Suppressor macrophage treated with lipopolysaccharide for 4 hours (primary cell): ENCODE measurements at places on chromosomes 7 and 10.
A peak's percentile ranks its signal among the peaks of the same experiment; 100 is the strongest.

- DNase-seq, result peak; percentile 19
Observed at GRCh38 chr10:128130051-128130450, 3.8 kb upstream of the MKI67 start.

- DNase-seq, result no peak
Observed at GRCh38 chr7:47271749-47272148, 310.2 kb downstream of the TNS3 start.

DNA sequence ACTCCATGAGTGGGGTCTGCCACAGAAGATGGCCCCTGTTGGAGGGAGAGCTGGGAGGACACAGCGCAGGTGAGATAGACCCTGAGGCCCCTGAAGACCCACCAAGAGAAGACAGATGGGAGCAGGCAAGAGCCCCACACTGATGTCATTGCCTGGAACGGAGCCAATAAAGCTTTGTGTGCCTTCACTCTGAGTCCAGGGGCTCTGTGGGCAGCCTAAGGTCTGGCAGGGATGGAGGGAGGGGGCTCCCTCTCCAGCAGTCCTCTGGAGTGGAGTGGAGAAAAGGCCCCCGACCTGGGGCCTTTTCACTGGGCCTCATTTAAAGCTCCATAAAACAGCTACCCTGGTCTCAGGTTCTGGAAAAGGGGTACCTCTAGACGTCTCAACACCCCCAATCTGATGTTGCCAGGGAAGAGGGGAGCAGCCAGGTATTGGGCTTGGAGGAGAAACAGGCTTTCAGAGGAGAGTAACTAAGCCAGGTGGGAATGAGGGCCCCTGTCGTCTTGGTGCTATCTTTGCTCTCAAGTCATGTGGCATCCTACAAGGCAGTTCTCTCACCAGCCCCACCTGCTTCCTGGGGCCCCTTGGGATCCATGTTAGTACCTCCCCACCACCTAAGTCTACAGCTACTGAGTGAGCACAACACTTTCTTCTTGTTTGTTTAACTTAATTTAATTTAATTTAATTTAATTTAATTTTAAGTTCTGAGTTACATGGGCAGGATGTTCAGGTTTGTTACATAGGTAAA is 1.4 kb downstream of the C10orf62 start:
- DNase-seq, result no peak

- DNase-seq, result no peak
Observed at GRCh38 chr7:130396109-130396508, 15.8 kb downstream of the CPA1 start.

GRCh38 chr7:133980804-133981203 is 146.3 kb upstream of the LRGUK start:
- no peak for DNase-seq

GRCh38 chr7:45525057-45525456 is 49.1 kb upstream of the ADCY1 start:
- no peak for DNase-seq

DNA sequence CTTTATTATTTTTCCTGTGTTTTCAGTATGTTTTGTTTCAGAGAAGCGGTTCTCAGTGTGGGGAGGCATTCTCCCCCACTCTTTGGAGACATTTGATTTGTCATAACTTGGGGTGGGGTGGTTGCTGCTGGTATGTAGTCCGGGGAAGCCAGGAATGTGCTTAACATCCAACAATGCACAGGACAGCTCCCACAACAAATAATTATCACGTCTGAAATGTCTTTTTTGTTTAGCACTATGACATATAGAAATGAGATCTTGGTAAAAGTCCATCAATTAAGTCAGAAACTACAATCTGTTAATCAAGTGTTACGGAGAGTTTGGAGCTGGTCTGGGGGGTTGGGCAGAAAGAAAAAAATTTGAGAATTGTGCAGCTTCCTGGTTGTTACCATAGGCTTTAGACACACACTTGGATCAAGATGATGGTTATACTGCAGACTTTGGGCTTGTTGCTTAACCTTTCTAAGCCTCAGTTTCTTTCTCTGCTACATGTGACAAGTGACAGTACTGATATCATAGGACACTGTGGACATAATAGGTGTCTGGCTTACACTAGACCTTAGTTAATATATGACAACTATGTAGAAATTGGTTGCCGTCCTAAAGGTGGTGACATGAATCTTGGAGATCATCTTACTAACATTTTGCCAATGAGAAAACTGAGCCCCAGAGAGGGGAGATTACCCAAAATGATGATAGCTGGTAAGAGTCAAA is 113.7 kb downstream of the LRMDA start:
- no peak for DNase-seq

DNA sequence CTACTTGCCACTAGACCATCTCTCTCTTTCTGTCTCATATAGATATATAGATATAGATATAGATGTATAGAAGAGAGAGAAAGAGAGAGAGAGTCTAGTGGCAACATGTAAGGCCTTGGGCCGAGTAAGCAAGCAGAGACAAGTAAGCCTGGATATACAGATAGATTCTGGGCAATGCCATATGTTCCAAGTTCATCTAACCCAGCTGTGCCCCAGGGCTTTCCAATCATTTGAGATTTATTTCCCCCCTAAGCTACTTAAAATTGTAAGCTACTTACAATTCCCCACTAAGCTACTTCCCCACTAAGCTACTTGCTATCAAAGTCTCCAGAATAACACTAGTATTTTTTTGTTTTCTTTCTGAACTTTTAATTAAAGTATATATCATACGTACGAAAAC is 1094.1 kb downstream of the DNAJB9 start:
- DNase-seq, result no peak

- DNase-seq, result no peak
Observed at GRCh38 chr7:7276161-7276560, 93.8 kb downstream of the C1GALT1 start.

DNA sequence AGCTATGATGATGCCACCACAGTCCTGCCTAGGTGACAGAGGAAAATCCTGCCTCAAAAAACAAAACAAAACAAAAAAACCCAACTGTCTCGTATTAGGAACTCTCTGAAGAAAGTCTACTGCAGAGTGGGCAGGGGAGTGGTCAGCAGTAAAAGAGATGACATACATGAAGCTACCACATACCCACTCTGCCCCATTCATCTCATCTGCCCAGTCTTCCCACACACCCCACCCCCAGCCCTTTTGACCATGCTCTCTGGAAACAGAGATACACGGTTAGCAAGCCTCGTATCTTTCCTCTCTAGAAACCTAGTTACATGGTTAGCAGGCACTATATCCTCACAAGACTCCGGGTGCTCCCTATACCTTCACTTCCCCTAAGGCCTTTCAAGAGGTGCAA is 8.3 kb downstream of the SLC37A3 start:
- DNase-seq, result no peak

DNA sequence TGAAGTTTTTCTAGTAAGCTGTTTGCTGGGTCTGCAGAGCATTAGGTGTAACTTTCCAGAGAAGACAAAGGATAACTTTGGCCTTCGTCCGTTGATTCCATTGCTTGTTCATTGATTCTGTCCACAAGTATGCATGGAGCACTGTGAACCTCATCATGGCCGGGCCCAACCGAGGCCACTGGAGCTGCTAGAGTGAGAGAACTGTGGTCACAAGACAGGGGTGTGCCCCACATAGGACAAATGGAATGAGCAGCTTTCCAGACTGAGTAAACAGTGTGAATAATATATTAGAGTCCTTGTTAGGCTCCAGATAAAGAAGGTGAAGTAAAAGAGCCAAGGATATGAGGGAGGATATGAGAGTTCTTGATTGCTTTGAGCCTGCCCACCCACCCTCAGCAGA is 24.9 kb downstream of the MBL2 start:
- DNase-seq, result no peak

DNA sequence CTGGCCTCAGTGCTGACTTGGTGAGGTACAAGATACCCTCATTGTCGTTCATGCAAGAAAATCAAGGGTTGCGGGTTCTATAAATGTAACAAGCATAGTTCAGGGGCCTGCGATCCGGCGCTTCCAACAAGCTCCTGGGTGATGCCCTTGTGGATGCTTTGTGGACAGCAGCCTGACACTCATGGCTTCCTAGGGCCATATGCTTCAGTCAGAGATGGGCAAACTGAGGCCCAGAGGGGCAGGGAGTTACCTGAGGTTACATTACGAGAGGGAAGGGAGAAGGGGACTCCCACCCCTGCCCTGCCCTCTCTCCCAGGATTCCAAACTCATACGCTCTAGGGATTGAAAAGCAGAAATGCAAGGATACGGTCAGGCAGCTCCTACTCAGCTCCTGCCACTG is 296.3 kb upstream of the ZMIZ1 start:
- no peak for DNase-seq

DNA sequence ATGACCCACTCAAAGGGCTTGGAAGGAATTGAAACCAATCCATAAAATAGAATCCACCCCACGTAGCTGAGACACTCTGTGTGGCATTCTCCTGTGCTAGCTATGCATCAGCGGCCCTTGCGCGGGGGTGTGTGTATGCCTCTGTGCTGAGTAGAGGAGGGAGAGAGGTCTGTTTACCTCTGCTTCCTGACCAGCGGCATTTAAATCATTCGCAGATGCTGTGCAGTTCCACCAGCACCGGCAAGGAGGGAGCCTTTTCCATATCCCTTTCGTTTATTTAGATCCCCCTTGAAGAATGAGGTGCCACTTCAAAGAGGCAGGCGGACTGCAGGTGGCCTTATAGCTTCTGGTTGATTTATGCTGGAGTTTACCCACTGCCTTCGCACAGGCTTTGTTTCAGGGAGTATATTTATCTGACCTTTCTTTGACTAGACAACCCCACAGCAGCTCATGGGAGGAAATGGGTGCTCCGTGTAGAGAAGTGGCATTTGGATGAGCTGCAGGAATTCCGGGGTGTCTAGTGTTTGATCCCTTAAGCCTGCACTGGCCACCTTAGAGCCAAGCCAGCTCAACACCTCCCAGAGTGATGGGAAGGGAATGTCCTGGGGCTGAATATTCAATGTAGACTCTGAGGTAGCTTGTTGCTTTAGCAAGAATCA is 11.4 kb downstream of the C10orf53 start:
- DNase-seq, result no peak

- no peak for DNase-seq
Observed at GRCh38 chr7:142670511-142670910, 78.8 kb upstream of the PRSS1 start.

DNA sequence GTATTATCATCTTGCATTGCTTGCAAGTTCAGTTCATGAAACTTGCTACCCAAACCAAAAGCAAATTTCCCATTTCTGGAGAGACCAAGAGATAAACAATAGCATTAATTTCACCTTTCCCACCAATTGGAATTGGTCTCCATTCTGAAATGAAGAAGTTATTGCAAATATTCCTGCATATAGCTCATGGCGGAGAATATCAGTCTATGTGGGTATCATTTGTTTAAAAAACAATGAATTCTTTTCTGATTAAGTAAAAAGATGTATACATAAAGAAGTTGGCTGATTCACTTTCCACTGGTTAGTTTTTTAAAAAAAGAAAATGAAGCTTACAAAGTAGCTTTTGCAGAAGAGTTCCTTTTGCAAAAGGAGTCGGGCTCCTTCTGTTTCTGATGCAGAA is 19.5 kb upstream of the ANK3 start:
- DNase-seq, result no peak

DNA sequence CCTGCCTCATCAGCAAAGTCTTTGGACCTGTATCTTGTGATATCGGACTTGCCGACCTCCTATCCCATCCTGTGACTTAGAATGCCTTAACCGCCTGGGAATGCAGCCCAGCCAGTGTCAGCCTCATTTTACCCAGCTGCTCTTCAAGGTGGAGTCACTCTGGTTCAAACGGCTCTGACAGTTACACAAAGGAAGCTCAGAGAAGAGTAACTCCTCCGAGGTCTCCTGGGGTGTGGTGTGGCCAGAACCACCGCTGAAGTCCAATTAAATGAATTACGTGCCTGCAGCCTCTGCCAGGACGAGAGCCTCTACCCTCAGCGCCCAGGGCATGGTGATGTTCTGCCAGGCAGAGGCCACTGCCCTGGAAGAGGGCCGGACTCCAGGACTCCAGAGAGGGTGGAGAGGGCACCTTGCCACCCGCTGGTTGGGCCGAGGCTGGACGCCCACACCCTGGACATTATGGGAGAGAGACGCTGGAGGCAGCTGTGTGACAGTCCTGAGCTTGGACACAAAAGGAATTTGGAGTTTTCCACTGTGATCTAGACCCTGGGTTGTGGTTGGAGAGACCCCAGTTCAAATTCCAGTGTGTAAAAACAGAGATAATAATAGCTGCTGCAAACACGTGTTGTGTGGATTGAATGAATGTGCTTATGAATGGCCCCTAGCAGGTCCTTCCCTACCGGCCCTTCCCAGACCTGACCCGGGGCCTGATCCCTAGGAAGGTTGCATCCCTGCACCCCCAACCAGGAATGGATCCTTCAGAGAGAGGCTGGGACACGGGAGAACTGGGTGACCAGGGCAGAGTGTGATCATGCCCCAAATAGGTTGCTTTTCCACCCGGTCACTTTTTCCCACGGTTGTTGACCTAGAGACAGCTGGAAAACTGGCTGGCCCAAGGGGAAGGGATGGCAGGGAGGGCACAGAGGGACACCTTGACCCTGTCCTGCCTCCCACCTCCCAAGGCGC is 37.8 kb upstream of the FZD9 start:
- DNase-seq, result no peak

DNA sequence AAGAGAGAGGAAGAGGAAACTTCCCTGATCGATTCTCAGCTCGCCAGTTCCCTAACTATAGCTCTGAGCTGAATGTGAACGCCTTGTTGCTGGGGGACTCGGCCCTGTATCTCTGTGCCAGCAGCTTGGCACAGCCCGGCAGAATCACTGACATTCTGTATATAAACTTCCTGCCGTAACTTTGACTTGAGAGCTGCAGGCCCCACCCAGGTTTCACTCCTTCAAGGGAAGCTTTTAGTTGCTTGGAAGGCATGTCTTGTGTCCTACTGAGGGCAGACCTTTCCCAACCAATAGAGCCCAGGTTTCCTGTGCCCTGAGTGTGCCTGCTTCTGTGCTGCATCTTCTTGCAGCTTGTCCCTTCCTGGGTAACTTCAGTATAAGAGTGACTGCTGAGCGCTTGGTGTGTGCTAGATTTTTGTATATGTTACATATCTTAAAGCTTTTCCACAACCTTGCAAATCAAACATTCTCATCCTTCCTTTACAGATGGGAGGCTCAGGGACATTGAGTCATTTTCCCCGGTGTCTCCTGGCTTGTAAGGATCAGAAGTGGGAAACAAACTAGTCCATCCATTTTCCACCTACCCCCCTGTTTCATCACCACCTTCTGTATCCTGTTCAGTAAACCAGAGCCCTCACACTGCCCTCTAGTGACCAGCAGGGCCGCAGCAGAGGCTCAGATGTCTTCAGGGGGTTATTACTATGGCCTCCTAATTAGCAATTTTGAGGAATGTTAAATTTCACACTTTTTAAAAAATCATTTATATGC is 225.2 kb upstream of the PRSS58 start:
- peak; percentile 70 for DNase-seq

DNA sequence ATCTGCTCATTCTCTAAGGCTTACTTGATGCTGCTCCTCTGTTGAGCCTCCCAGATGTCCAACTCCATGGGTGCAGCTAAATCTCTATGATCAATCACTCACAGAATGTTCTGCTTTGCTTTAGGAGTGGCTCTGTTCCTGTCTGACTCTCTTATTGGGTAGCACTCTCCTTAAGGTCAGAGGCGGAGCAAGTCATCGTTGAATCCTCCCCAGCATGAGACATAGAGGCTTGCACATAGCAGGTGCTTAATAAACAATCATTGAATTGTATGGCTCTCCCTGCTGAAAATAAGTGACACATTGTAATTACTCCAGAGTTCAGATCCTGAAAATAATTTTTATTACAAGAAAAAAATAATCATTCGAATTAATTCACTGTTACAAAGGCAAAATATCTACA is 69.7 kb downstream of the NPS start:
- DNase-seq, result no peak
